HCEC 1CT (cell line): ENCODE measurements at places on chromosomes 2 and 18.

GRCh38 chr2:239086325-239087020, 238.6 kb downstream of the TWIST2 start:
- no peak for DNase-seq

- no peak for DNase-seq
Measured at GRCh38 chr2:84885111-84885510, 4.2 kb upstream of the TRABD2A start.

GRCh38 chr2:202588647-202589581, 45.9 kb upstream of the FAM117B start:
- DNase-seq: peak; percentile 80

GRCh38 chr2:64838817-64839216, 150.4 kb upstream of the SLC1A4 start:
- DNase-seq: peak; percentile 95

DNA sequence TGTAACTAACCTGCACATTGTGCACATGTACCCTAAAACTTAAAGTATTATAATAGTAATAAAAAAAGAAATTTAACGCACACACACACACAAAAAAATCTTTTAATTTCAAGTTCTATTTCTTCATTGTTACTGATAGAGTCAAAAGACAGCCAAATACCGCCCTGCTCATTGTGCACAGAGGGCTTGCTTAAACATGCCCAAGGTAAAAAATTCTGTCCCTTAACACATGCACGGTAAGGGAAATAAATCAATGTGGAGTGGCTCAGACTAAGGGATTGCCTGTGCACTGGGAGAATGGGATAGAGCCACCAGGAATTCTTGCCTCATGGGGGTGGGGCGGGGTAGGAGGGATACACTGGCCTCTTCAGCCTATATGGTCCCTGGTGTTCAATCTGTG, 468.0 kb downstream of the NUP35 start:
- DNase-seq: no peak
